ENCODE measurements at places on chromosomes 2 and 18. TPM values are rescaled to one million over a fixed set of nuclear protein-coding genes. Genes with fewer than 3 reads are reported as not detected.

Gene UGT1A8
- total RNA-seq = not detected

Gene DNAH6
- under 0.01 TPM for total RNA-seq

Gene CLEC4F
- total RNA-seq = not detected

Gene SCN1A
- total RNA-seq = not detected

Gene TNP1
- total RNA-seq = not detected

Gene SLC23A3
- total RNA-seq = 0.50 TPM

Gene RSAD2
- not detected for total RNA-seq
